ENCODE measurements at places on chromosomes 6 and 20. TPM values are rescaled to one million over a fixed set of nuclear protein-coding genes. Genes with fewer than 3 reads are reported as not detected.

DNA sequence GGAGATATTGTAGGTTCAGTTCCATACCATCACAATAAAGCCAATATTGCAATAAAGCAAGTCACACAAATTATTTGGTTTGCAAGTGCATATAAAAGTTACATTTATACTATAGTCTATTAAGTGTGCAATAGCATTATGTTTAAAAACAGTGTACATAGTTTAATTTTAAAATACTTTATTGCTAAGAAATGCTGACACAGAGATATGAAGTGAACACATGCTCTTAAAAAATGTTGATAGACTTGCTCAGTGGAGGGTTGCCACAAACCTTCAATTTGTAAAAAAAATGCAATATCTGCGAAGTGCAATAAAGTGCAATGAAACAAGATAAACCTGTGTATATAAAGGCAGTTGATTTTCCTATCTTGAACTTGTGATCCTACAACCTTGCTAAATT lies 161.5 kb downstream of the PRDM13 start:
- no peak for DNase-seq

GRCh38 chr6:44080561-44081521 lies 46.4 kb downstream of the MRPL14 start:
- DNase-seq = no peak

DNA sequence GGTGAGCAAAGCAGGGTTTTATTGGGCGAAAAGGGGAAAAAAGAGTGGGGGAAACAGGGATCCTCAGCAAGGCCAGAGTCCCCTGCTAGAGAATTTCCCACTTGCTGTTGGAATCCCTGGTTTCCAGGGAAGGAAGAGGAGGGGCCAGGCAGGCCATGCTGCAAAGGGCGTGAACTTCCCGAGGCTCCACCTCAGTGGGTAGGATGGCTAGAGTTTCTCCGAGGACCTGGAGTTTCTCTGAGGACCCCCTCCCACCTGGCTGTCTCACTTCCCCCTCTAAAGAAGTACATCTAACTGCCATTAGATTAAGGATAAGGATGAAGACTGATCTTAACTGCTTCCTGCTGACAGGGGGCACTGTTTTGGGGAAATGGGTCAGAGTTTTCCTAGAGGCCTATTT lies 1239.3 kb upstream of the GJE1 start:
- no peak for DNase-seq

DNA sequence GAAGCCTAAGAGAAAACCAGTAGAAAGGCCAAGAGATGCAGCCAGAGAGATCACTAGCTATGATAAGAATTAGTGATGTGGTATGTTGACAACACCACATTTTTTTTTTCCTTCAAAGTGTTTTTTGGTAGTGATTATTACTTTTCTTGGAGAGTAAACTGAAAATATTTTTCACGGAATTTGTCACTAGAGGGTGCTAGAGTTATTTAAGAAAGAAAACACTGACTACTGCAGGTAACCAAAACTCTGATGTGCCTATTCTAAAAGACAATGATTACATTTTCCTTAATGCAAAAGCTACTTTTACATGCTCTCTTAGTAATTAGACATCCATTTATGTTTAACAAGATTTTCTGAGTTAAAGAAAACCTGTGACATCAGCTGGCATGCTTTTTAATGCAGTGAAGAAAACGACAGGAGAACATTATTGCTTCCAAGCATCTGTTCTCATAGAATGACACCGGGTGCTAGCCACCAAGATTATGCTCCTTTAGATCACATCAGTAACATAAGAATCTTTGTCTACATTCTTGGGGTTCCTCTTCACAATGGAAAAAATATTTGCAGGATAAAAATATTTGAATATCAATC lies 28.8 kb downstream of the RWDD2A start:
- no peak for DNase-seq

GRCh38 chr6:148967541-148967956 lies 220.7 kb downstream of the UST start:
- no peak for DNase-seq

DNA sequence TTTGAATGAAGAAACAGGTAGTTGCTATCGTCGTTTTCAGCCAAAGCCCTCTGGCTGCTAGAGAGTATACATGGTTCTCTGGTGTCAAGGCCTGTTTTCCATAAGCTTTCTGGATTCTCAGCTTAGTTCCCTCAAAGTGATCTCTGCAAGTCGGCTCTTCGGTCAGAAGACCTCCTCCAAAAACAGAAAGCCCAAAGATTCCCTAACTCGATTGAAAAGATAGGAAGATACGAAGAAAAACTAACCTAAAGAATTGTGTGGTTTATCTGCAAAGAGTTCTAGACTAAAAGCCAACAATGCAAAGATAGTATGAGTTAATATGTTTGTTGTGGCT lies 545 bp upstream of the ASCC3 start:
- DNase-seq = no peak

- no peak for DNase-seq
These were observed 231.0 kb downstream of the TBXT start for GRCh38 chr6:165936660-165937059.

DNA sequence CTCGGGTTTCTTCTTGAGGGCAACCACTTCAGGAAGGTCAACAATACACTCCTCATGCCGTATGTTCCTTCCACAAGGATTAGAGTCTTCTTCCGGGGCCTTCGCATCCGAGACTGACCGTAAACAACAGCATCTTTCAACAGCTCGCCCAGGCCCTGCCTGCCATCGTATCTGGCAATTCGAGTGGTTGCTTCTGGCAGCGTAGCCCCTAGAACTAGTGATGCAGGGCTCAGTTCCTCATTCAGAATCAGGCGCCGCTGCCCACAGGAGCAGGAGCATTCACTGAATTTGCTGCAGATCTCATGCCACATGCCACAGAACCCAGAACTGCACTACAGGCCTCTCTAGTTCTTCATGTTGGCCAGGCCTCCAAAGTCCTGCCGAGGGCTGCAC lies 59.0 kb upstream of the AFDN start:
- no peak for DNase-seq

DNA sequence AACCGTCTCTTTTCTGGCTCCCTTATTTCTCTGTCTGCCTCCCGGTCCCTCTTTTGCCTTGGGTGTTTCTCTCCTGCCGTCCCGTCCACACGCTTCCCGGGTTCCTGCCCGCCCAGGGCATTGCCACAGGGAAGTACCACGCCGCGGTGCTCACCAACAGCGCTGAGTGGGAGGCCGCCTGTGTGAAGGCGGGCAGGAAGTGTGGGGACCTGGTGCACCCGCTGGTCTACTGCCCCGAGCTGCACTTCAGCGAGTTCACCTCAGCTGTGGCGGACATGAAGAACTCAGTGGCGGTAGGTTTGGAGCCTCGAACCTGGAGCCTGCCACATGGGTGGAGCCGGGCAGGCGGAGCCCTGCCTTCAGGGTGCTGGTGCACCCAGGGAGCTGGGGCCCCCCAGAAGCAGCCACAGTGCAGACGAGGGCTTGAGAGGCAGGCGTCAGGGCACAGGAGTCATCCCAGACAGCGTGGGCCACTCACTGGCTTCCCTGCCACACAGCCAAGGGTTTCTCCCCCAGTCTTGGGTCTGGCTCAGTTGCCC lies 21.3 kb downstream of the NPEPL1 start:
- no peak for DNase-seq

DNA sequence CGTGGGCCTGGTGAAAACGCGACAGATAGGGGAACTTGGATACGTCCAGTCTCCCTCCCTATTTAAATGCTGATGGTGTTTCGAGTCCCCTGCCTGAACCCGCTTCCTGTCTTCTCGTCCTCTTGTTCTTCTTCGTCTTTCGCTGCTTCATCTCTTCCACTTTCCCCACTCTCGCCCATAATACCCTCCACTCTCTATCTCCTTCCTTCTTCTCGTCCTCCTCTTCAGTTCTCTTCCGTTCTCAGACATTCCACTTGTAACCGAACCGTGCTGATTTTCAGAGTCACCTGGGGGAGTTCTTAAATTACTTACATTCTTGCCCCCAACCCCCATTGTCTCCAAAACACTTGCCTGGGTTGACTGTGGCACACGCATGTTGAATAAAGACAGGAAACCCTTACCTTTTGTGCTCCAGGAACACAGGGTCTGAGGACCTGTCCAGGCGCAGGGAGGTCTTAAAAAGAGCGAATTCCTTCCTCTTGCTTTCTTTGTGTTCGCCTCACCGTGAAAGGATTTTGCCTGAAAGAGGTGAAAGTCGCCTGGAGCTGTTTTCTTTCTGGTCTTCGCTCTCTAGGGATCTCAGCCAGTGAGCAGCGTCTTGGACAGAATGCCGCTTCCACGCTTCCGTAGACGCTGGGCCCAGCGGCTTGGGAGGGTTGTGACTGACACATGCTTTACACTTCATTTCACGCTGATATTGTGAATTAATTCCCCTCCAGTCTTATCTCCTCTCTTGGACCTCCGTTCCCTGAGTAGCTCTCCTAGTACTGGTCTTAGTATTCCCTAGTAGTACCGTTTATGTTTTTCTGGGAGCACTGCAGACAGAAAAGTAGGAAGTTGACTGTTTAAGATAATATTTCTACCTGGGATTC lies 184.0 kb downstream of the GPX5 start:
- DNase-seq = no peak

GRCh38 chr6:106250953-106251352 lies 74.6 kb downstream of the ATG5 start:
- no peak for DNase-seq

- DNase-seq = no peak
These were observed 225.4 kb downstream of the CDH4 start for GRCh38 chr20:61477451-61477861.

GRCh38 chr6:131061751-131062119 lies 1.3 kb downstream of the EPB41L2 start:
- peak; percentile 6 for DNase-seq

- DNase-seq = no peak
These were observed 970.5 kb upstream of the SLC35B3 start for GRCh38 chr6:9405825-9406224.

DNA sequence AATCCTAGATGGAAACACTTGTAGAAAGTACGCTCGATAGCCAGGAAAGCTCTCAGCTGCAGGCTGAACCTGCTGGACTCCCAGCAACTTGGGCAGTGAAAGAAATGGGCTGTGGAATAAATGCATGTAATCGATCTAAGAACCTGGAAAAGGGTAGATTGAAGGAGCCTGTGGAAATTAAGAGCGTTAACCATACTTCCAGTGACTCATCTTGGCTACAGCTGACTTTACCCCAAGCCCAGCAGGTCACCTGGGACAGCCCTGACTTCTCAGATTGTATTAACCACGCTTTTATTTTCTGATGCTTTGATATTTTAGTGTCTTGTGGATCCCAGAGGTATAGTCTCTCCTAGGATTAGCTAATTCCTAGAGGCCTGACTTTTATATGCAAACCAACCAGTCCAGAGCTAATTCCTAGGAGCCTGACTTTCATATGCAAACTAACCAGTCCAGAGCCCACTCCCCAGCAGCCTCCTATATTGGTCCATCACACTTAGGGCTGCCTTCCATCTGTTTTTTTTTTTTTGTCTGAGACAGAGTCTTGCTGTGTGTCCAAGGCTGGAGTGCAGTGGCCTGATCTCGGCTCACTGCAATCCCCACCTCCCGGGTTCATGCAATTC lies 86.3 kb downstream of the GMPR start:
- no peak for DNase-seq

- no peak for DNase-seq
These were observed 210.4 kb downstream of the CENPW start for GRCh38 chr6:126550323-126550722.

MYCT1 gene
- polyA plus RNA-seq = not detected

HLA-B gene
- polyA plus RNA-seq = 6,657 TPM

PPARD gene
- 5.7 TPM for polyA plus RNA-seq

DEFB127 gene
- not detected for polyA plus RNA-seq

TPX2 gene
- 0.44 TPM for polyA plus RNA-seq

CNBD2 gene
- 19.0 TPM for polyA plus RNA-seq

MAFB gene
- polyA plus RNA-seq = 0.51 TPM

BNIP5 gene
- not detected for polyA plus RNA-seq

ATP9A gene
- 0.10 TPM for polyA plus RNA-seq

MEI4 gene
- not detected for polyA plus RNA-seq

All from naive B cell (primary cell).